Stimulated activated CD4-positive, alpha-beta T cell treated with anti-CD3 and anti-CD28 coated beads, TNF-alpha, amount 100 ng/mL, for 1 hour (primary cell): ENCODE measurements at places on chromosomes 6 and 20.

DNA sequence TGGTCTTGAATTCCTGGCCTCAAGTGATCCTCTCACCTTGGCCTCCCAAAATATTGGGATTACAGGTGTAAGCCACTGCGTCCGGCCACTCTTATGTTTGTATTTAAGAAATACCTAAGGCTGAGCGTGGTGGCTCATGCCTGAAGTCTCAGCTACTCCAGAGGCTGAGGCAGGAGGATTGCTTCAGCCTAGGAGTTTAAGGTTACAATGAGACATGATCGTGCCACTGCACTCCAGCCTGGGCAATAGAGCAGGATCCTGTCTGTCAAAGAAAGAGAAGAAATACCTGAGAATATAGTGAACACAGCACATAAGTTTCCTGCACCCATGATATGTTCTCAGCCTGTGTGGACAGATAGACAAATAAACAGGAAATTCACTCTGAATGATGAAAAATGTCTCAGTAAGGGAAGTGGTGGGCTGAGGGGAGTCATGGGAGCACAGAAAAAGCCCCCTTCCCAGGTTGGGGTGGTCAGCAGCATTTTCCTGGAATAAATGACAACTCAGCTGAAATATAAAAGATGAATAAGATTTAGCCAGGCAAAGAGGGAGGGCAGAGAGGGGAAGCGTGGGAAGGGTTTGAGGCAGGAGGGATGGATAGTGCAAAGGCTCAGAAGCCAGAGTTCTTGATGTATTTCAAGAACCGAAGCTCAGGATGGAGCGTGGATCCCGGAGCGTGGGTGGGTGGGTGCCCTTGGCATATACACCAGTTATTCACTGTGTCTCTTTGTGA, 13.8 kb upstream of the MMP9 start:
- DNase-seq, result no peak

GRCh38 chr6:129513471-129513870, 196.5 kb downstream of the ARHGAP18 start:
- no peak for DNase-seq

DNA sequence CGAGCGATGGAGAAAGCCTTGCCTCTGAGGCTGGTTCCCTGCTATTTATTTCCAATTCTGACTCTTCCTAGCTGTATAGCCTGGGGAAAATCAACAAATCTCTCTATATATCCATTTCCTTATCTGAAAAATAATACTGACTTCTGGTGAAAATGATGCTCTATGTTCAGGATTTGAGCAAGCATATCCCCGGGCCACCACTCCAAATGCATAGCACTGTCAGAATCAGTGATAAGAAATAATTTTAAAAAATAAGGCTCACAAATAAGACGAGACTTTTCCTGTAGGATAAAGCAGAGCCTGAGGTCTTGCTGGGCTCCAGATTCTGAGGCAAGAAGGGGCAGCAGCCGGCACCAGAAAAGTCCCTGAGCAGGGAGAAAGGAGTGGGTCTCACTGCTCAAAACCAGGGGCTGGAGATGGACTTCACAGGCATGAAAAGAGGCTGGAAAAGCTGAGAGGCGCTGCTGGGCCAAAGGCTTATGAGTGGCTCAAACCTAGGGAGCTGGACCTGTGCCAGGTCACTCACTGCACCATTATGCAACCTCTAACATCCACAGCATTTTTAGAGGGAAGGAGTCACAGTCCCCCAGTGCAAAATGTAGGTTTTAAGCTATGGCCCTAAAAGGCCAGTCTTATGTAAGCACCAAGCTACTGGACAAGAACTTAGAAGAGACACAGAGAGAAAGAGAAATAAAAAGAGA, 48.1 kb upstream of the SLC17A4 start:
- no peak for DNase-seq

- DNase-seq, result no peak
Observed at GRCh38 chr6:39610221-39610620, 115.0 kb downstream of the KIF6 start.

- DNase-seq, result no peak
Observed at GRCh38 chr20:17682889-17683198, 802 bp upstream of the RRBP1 start.

- DNase-seq, result no peak
Observed at GRCh38 chr20:2252419-2252997, 43.3 kb upstream of the TGM3 start.

GRCh38 chr6:49933526-49933925, 30.4 kb downstream of the DEFB114 start:
- no peak for DNase-seq

DNA sequence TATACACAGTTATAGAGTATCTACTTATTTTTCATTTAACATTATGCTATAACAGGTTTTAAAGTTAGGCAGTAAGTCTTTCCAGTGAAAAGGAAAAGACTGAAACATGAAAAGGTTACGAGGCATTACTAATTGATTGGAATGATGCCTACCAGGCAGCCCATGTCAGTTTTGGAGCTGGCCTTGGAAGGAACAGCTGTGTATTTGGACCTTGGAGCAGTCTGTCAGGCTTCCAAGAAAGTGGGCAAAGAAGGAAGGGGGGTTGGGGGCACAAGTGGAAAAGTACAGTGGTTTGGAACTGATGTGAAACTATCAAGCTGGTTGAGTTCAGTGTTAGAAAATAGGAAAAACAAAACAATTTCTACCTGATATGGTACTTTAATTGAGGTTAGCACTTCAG, 41.7 kb downstream of the SLC16A10 start:
- DNase-seq, result no peak

GRCh38 chr6:63964366-63964765, 328.8 kb downstream of the PHF3 start:
- no peak for DNase-seq

DNA sequence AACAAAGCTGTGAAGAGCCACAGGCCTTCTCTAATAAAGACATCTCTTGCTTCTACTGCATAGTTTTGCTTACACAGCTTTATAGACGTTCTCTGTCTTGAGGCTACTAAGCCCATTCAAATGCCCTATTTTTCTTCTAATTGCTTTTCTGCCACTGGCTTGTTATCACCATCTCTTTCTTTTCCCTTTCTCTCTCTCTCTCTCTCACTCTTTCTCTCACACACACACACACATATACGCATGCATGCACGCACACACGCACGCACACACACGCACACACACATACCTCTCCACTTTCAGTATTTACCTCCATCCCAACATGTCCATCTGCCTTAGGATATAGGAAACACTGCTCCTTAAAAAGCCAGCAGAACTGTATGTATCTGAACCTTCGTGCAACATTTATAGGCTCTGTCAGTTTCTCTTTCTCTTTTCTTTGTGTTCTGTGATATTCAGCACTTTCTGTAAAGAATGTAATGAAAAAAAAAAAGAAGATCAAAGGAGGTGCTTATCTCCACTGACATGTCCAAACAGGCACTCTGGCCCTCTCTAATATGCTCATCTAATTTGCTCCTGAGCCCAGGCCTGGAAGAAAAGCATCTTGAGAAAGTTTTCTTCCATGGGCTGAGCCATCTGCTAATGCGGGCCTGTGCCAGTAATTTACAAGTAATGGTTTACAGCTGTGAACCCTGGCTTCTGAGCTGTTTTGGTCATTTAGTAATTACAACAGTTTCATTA, 1046.7 kb upstream of the MAP3K7 start:
- DNase-seq, result no peak

- DNase-seq, result no peak
Observed at GRCh38 chr6:116954938-116955337, 77.9 kb downstream of the RFX6 start.

DNA sequence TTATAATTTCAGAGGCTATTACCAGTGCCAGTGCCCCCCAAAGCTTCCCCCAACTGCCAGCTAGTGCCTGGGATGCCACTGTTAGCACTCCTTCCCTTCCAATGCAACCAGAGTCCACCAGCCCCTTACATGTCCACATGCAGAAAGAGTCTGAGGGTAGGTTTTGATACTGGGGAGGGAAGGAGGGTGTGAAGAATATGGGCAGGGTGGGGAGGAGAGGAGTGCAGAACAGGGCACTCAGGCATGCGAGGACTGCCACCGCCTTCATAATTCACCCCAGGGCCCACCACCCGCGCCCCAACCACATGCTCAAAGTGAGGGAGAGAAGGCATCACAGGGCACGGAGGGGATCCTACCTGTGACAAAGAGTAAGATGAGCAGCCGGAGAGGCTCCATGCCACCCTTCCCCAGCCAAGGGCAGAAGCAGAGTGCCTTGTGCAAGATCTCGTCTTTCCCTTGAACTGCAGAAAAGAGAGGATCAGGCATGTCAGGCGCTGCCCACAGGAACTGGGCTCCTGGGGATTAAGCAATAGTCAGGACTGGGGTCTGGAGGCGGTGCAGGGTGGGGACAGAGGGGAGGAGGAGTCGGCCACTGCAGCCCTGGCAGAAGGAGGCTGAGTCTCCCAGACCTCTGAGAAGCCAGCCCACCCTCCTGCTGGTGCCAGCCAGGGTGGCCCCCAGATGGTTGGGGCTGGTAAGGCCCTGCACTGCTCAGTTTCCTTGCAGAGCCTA, at the start of gene TREM2:
TREM2 (minus strand) TSS at position 430 of the 732 bp plus-strand sequence; CDS start at position 396, 34 bp downstream.
- no peak for DNase-seq

- no peak for DNase-seq
Observed at GRCh38 chr6:106005013-106005412, 81.1 kb upstream of the PRDM1 start.

GRCh38 chr20:19817017-19817416, 59.0 kb downstream of the RIN2 start:
- DNase-seq, result no peak

- DNase-seq, result no peak
Observed at GRCh38 chr20:23363257-23363649, 1.3 kb downstream of the GZF1 start.

GRCh38 chr6:163645560-163645959, 231.0 kb downstream of the QKI start:
- no peak for DNase-seq

- no peak for DNase-seq
Observed at GRCh38 chr6:160106701-160107100, 14.9 kb upstream of the SLC22A1 start.

DNA sequence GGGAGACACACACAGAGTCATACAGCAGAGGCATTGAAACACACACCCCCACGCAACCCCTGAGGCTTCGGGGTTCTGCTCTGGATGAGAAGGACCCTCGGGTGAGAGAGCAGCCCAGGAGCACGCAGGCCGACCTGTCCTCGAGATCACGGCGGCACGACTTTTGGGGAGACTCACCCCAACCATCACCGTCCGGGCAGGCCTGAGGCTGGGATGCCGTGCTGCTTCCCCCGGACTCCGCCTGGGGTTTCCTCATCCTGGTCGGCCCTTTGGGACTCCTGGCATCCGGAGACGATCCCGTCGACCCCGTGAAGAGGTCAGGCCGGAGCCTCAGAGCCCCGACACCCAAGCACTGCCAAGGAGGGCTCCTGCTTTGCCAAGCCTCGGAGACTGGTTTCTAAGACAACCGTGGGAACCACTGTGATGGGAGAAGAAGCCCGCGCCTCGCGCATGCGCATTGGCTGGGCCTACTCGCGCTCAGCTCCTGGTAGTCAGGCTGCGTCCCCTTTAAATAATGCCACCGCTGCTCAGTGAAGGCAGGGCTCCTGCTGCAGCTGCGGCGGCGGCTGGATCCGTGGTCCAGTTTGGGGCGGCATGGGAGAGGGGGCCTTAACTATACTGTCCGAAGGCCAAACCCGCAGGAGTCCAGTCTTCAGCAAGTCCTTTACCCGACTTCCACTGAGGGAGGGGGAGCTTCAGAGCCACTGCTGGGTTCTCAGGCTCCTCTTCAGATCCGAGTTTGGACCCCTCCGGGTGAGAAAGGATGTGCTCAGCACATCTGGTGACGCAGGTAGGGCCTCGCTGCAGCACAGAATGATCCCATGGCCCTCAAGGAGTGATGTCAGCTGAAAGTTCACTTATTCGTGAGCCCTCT, 171.4 kb upstream of the ZNF337 start:
- no peak for DNase-seq

DNA sequence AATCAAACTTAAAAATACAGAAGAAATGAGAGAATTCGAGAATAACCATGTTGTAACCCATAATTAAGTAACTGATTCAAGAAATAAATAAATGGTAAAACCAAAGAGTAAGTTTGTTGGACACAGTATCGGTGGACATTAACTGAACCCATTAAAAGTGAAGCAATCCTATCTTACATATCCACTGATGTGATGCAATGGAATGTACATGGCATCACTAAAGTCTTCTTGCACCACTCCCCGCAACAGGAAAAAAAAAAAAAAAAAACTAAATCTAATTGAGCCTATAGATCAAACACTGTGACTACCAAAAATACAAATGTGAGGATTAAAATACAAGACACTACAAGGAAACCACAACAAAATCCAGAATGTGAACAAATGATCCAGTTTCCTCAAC, 7.9 kb downstream of the SNX14 start:
- DNase-seq, result no peak

- no peak for DNase-seq
Observed at GRCh38 chr20:41017448-41018042, 11.1 kb upstream of the TOP1 start.

DNA sequence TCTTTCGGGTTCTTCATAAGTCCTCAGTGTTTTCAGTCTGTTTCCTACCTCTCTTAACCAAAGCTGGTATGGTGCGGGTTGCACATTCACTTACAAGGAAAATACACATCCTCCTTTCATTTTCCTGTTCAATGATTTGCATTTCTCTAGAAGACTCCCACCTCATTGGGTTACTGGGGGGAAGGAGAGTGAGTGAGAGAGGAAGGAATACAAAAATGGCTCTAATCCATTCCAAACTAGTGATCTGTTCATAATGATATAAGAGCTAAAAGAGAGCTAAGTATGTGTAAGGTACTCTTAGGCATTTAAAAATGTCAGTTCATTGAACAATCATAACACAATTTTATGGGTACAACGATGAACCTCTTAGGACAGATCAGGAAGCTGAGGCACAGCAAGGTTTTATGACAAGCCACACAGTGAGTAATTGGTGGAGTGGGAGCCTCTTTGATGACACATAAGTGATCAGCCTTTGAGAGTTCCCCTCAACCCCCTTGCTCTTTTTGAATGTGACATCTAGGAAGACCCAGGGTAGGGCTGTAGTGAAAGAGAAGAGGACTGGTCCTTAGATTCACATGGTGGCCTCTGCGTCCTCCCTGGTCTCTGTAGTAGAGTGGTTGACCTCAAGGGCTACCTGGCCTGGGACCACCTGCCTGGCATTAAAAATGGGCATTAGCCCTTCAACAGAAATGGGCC, 328.4 kb upstream of the SOX4 start:
- no peak for DNase-seq

- DNase-seq, result no peak
Observed at GRCh38 chr6:25035174-25035511, 99.4 kb upstream of the RIPOR2 start.

GRCh38 chr20:23145281-23145700, 59.2 kb upstream of the CD93 start:
- no peak for DNase-seq

DNA sequence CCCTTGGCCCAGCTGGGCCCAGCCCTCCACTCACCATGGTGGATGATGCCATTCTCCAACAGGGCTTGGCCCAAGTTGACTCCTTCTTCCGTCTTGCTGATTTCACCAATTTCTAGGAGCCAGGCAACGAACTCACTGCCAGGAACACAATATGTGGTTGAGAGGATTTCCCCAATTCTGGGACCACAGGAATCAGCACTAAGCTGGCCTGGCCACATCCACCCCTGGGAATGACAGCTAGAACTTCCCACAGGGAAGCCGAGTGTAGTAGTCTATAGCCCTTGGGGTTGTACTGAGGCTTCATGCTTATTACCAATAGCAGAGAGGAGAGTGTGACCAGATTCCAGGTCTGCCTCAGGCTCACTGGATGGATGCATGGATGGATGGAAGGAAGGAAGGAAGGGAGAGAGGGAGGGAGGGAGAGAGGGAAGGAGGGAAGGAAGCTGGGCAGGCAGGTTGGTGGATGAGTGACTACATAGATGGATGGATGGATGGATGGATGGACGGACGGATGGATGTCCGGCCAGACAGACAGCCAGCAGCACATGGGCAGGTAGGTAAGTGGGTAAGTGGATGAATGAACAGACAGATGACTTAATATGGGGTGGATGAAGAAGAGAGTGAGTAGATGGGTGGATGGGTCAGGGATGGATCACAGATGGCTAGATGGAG, 146.5 kb downstream of the PREX1 start:
- DNase-seq, result no peak
